Amniotic stem cell (primary cell): ENCODE measurements at places on chromosomes 6 and 20.

GRCh38 chr20:63374504-63374903, 13.4 kb upstream of the CHRNA4 start:
- DNase-seq: no peak

DNA sequence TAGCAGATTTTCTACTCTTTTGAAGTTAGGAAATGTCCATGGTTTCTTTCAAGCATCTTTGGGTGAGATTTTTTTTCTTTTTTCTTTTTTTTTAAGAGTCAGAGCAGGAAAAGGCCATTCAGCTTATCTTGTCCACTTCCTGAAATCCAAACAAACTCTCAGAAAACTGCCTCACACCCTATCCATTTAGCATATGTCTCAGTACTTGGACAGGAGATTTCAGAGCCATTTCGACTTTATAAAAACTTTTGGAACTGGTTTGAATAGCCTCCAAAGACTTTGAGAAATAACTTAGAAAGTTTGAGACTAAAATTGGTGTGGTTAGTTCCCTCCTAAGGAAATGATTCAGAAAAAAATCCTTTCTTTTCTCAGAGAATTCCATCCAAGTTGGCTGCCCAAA, 125.1 kb downstream of the MYLK4 start:
- no peak for DNase-seq

DNA sequence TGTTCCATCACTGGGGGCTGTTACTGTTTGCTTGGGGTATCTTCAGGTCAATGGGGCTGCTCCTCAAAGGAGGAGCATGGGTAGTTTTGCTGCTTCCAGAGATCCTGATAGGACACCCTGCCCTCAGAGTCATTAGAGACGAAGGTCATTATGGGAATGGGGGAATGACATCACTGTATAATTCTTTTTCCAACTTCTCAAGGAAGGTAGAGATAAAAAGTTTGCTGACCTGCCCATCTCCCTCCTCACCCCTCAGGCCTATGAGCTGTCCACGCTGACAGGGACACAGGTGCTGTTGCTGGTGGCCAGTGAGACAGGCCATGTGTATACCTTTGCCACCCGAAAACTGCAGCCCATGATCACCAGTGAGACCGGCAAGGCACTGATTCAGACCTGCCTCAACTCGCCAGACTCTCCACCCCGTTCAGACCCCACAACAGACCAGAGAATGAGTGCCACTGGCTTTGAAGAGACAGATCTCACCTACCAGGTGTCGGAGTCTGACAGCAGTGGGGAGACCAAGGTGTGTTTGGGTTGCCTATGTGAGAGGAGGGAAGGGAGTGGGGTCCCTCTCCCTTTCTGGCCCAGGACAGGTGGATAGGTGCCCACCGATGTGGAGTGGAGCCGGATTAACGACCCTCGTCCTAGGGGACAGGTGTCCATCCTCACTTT, 2.7 kb downstream of the SRF start:
- no peak for DNase-seq

GRCh38 chr6:148932731-148933130, 185.9 kb downstream of the UST start:
- DNase-seq: no peak

DNA sequence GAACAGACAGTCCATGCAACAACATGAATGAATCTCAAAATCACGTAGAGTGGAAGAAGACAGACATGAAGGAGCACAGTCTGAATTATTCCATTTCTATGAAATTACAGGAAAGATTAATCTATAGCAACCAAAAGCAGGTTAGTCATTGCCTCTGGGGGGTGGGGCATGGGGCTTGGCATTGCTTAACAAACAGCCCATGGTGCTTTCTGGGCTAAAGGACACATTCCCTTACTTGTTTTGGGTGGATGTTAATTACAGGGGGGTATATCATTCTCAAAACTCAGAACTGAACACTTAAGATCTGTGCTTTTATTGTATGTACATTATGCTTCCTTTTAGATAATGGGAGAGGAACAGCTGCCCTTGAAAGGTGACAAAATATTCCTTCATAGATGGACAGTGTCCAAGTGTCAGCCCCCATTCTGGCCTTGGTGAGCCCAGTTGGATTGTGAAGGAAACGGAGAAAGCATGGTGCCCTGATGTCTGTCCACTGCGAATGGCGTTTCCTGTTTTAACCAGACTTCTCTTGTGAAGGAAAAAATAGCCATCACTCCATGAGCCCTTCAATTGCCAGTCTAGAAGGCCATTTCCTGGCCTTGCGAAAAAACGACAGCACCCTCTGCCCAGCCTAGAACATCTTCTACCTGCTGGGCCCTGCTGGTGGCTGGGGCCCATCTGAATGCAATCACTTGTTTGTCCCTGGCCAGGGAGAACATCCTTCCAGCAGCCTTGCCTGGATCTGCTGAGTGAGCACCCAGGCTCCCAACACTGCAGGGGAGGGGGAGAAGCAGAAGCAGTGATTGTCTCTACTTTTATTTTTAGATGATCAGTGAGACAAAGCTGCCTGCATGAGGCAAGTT, 179.7 kb downstream of the BCAS1 start:
- DNase-seq: no peak

- no peak for DNase-seq
Observed at GRCh38 chr6:7821426-7821825, 89.2 kb downstream of the TXNDC5 start.

- DNase-seq: no peak
Observed at GRCh38 chr6:137303441-137303840, 84.3 kb upstream of the IFNGR1 start.

DNA sequence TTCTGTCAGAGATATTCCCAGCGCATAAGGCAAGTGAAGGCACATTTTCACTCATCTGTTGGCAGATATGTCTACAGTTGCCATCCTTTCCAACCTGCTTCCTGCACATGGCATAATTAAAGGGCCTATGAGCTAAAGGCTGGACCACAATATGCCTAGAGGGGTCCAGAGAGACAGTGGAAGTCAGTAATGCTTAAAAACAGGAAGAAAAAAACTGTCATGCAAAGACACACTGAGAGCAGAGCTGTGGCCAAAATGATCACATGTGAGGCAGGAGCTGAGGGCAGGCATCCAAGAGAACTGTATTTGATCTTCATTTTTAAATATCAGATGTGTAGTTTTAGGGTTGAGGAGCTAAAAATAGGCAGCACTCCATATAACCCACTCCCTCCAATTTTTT, 125.0 kb upstream of the BACH2 start:
- no peak for DNase-seq

- no peak for DNase-seq
Observed at GRCh38 chr6:142284419-142284818, 17.4 kb upstream of the ADGRG6 start.
